ENCODE measurements at places on chromosomes 12 and 14.

DNA sequence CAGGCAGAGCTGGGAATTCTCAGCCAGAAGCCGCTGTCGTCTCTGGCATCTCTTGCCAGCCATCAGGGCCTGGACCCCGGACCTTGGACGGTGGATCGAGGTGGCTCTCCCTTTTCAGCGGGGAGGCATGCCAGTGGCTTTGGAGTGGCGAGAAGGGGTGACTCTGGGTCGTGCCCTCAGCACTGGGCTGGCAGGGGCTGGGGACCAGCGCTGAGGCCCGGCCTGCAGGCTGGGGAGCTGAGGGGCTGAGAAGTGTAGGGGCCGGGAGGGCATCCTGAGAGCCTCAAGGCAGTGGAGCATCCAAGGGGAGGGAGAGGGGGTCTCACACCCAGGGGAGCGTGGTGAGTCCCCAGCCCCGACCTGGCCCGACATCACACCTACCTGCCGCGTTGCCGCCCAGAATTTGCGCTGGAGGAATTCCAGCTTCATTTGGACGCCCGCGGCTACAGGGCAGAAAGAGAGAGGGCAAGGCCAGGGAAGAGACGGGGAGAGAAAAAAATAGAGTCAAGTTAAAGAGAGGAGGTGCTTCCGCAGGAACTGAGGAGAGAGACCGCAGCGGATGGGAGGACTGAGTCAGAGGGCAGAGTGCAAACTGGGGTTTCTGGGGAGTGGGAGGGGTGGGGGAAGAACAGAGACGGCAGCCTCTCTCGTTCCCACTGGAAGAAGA, 9.0 kb upstream of the LRTM2 start:
- no peak for DNase-seq

DNA sequence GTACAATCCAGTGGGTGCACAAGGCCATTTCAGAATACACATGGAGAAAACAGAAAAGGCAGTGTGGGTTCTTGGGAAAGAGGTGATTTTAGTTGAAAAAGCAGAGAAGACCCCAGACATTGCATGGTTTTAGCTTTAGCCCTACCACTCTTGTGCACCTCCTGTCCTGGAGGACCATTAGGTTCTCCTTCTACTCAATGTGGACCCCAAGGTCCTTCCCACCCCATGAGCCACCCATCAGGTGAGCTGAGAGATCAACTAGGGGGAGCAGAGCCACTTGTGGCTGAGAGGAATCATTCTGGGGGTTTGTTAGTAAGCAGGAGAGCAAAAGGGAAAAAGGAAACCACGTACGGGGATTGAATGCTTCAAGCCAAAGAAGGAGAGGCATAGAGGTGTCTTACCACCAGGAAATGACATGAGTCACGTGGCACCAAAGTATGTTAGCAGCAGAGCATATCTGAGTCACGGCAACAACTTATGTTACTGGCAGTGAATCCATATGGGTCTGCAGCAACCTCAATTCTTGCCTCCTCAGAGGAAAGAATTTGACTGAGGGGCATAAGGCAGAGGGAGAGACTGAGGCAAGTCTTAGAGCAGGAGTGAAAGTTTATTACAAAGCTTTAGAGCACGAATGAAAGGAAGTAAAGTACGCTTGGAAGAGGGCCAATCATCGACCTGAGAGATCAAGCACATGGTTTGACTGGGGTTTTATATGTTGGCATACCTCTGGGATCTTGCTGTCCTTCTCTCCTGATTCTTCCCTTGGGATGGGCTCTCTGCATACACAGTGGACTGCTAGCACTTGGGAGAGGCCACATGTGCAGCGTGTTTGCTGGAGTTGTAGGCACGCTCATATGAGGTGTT, 73.9 kb downstream of the HSD17B6 start:
- no peak for DNase-seq

DNA sequence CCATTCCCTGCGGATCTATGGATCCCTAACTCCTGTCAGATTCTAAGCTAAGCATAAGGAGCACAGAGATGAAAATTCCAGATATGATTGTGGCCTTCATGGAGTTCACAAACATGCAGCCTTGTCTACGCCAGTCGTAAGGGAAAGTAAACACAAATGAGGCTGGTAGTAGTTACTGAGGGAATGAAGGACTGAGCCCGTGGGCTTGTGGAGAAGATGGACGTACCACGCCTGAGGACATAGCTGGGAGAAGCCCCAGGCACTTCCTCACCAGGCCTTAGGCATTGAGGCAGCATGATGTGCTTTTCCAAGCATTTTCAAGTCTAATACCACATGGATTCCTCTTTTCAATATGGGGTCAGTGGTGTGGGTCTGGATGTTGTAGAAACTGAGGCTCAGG, 515.2 kb downstream of the BCL11B start:
- no peak for DNase-seq

GRCh38 chr12:131799828-131800593, 28.2 kb upstream of the MMP17 start:
- no peak for DNase-seq

DNA sequence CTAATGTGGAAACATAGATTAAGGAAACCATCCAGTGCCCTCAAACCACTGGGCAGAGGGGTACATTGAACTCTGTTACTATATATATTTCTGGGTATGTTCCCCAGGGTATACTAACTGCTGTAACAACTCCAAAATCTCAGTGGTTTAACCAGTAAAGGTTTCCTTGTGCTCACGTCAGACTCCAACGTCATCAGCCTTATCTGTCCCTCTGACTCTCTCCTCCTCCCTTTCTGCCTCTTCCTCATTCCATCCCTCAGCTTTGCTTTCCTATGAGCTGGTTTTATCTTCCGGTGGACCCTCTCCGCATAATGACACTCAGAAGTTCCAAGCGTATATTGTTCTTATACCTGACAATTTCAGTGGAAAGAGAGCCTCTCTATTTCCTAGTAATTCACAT, 21.2 kb upstream of the SMCO2 start:
- no peak for DNase-seq

- no peak for DNase-seq
Observed at GRCh38 chr12:87266305-87266704, 762.9 kb downstream of the C12orf50 start.

DNA sequence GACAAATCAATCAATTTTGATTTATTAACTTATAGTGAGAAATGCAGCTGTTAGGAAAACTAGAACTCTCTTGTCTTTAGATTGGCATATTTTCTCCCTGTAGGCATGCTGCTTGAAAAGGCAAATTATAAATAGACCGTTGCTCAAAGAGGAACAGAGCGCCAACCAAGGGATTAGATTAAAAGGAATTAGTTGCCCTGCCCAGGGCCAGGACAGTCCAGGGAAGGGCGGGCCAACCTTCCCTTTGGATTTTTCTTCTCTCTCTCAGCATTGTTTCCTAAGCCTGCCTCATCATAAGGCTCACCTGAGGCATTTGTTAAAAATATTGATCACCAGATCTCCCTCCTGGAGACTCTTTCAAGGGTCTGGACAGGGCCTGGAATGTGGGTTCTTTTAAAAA, 8.6 kb downstream of the CIPC start:
- DNase-seq = no peak

DNA sequence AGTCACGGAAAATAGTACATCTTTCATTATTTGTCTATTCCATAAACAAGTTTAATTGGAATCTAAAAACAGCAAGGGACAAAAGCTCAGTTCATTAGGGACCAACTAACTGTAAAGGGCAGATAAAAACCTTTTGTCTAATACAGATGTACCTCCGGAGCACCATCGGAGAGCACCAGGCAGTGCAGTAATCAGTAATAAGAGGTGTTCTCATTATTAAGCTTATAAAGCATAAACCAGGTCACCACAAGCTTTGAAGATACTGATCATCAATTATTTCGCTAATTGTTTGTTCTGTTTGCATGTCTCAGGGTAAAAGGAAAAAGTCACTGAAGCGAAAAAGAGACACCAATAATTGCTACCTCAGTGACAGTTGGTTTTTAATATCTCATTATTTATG, 207.3 kb upstream of the PRKD1 start:
- no peak for DNase-seq

DNA sequence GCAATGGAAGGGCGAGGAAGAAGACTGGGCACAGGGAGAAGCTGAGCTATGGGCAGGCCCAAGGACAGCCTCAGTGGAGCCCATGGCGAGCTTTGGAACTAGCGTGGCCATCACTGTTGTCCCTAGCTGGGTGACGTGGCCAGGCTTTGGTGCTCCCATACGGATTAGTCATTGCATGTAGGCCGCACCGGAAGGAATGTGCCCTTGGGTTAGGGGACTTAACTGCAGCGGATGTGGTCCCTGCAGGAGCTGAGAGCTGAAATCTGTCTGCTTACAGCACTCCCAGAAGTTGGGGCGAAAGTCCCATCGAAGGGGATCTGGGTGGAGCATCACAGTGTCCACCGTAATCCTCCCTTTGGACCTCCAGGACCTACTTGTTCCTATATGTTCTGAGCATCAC, 133.7 kb downstream of the PAPOLA start:
- no peak for DNase-seq

- peak; percentile 66 for DNase-seq
Observed at GRCh38 chr12:89016970-89017778, 335.1 kb downstream of the DUSP6 start.

DNA sequence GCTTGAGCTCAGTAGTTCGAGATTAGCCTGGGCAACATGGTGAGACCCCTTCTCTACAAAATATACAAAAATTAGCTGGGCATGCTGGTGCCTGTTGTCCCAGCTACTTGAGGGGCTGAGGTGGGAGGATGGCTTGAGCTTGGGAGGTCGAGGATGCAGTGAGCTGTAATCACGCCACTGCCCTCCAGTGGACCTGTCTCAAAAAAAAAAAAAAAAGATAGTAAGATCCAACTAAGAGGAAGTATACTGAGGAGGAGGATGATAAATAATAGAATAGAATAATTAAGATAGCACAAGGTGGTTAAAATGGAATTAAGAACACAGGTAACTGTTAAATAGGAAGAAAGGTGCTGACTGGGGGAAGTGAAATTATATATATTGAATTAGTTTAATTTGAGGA, 37.0 kb upstream of the BAZ1A start:
- no peak for DNase-seq

DNA sequence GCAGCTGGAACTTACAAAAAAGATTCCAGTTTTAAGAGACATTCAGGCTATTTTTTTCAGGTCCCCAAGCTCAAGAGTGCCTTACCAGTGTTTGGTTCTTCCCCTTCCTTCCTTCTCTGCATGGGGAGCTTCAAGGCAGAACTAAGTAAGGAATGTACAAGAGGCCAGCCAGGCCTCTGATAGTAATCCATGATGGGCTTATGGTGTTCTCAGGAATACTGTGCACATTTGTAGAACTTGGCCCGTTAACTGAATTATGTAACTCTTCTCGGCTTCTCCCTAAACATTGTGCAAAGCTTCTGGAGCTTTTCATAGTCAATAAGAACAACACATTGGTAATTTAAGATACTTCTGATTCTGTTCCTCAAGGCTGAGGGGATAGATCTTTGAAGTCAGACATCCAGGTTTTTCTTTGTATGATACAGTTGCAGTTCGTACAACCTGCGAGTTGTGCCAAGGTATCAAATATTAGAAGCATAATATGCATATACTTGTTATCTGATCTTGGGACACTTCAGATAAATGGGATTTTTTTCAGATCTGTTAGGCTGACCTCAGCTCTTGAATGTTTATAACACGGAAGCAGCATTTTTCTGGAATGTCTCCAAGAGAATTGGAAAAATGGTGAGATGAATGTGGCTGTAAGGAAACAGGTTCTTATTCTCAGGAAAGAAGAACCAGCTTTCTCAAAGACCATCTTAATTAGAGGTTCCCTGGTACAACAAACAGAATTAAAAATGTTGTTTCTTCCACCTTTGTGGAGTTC, 148.6 kb downstream of the ANO4 start:
- no peak for DNase-seq

DNA sequence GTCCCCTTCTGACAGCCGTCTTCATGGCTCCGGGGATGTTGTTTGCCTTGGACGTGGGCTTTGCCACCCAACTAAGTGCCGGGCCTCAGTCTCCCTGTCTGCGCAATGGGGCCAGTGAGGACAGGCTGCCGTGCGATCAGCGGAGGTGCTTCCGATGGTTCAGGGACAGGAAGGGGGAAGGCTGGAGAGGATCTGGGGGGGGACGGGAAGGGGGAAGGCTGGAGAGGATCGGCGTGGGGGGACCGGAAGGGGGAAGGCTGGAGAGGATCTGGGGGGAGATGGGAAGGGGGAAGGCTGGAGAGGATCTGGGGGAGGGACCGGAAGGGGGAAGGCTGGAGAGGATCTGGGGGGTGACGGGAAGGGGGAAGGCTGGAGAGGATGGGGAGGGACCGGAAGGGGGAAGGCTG, 3.4 kb downstream of the MMP17 start:
- DNase-seq = no peak

DNA sequence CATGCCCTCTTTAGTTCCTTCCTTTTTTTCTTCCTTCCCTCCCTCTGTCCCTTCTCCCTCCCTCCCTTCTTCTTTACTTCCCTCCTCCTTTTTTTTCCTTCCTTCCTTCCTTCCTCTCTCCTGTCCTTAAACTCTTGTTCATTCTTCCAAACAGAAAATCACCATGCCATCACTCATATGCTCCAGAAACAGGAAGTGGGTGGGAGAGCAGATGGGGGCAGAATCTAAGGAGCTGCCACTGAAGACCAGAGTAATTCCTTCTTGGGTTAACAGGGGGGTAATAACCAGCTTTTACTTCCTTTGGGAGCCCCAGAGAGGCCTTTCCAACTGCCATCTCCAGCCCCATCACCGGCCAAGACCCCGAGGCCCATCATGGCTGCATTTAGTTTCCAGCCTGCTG, 51.2 kb downstream of the SVOP start:
- no peak for DNase-seq

- DNase-seq = no peak
Observed at GRCh38 chr12:116382686-116383530, 105.4 kb upstream of the MED13L start.

Measured in NCI-H1436 (cell line).